ENCODE measurements at places on chromosomes 3 and 15.
A peak's percentile ranks its signal among the peaks of the same experiment; 100 is the strongest.

DNA sequence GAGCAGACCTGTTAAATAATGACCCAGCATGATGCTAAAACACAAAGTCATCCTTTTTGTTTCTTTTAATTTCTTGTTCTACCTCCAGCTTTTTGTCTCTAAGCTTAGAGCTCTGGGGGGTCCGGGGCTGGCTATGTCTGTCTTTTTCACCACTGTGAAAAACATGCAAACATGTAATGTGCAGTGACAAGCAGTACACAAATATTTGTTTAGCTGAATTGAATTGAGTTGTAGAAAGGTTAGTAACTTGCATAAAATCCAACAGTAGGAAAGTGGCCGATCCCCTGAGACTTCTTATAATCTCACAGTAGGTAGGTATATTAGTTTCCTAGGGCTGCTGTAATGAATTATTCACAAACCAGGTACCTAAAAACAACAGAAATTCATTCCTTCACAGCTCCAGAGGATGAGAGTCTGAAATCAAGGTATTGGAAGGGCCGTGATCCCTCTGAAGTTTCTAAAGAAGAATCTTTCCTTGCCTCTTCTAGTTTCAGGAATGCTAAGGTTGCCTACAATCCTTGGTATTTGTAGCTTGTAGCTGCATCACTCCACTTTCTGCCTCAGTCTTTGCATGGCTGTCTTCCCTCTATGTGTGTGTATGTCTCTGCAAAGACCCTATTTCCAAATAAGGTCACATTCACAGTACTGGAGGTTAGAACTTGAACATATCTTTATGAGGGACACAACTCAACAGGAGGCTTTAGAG, 32.7 kb downstream of the ARL14 start:
- no peak for DNase-seq

- no peak for DNase-seq
Observed at GRCh38 chr15:63083541-63083940, 38.1 kb upstream of the LACTB start.

GRCh38 chr3:134030379-134031347, 938 bp upstream of the SLCO2A1 start:
- DNase-seq = no peak

DNA sequence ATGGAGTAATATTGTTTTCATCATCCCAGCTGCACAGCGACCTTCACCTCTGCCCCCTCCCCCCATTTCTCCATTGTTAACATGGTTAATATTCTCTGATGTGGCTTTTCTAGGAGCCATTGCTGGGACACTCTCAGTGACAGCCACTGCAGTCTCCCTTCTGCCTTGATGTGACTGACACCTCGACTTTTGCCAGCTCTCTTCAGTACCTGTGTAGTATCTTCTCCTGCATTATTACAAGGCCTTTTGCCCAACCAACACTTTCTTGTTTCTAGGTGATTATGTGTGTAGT, 179.8 kb downstream of the CLSTN2 start:
- no peak for DNase-seq

- DNase-seq = peak; percentile 35
Observed at GRCh38 chr15:63231706-63232105, 42.3 kb downstream of the RAB8B start.

DNA sequence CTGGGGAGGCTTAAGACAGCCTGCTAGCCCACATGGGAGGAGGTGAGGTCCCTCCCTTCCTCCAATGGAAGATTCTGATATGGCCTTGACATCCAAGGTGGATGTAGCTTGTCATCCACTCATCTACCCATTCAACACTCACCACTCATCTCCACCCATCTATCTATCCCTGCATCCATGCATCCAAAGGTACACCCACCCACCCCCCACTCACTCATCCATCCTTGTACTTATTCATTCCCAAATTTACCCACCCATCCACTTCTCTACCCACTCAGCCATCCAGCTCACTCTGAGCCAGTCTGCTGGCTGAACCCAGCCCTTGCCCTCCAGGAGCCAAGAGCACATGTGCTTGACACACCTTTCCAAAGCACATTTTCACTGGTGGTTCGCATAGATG, 189.7 kb downstream of the TLE3 start:
- no peak for DNase-seq

DNA sequence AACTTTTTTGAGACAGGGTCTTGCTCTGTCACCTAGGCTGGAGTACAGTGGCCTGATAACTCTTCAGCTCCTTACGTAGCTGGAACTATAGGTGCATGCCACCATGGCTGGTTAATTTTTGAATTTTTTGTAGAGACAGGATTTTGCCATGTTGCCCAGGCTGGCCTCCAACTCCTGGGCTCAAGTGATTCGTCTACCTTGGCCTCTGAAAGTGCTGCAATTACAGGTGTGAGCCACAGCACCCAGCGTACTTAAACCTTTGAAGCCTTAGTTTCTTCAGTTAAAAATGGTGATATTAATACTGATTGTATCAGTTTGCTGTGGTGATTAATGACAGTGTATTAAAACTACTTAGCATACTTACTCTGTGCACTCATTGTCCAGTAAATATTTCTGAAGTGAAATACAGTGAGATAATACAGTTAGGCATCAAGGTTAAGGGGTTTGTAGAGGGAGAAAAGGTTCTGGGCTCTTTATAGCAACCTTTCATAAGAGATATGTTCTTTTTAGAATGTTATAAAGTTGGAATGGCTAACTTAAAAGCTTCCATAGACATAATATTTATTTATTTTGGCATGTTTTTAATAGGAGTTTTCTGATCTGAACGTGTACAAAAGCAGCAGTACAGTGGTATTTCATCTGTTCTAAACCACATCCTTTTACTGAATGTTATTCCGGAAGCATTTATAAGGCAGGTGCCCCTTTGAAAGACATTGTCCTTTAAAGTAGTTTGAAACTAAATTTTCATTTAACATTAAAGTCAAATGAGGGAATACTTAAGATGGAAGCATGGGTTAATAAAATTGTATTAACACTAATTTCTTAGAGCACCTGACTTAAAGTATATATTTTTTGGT, 23.6 kb downstream of the NCK1 start:
- DNase-seq = no peak
